ENCODE measurements at places on chromosomes 2 and 18. TPM values are rescaled to one million over a fixed set of nuclear protein-coding genes. Genes with fewer than 3 reads are reported as not detected.

AMER3 gene
- not detected for total RNA-seq

RAPGEF4 gene
- total RNA-seq, result 1.3 TPM

TMEM37 gene
- 0.76 TPM for total RNA-seq

WDFY1 gene
- 225 TPM for total RNA-seq
